ENCODE measurements at places on chromosomes 5 and 9.

DNA sequence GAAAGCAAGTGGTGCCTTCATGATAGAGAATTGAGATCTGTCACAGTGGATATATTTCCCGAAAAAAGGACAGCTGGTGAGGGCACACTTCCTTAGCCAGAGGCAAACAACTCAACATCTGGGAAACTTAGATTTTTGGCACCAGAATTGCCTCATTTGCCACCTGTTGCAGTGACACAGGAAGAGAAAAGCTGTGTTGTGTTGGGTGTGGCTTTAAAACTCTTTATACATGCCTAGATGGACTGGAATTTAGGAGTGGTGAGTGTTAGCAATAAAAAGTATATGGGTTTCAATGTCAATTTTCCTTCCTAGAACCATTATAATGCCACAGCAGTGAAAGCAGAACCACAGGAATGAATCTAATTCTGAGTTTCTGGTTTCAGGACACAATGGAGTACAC is 62.6 kb upstream of the CEMIP2 start:
- no peak for DNase-seq

GRCh38 chr9:130446101-130446861 is 1.5 kb downstream of the ASS1 start:
- peak; percentile 95 for DNase-seq

DNA sequence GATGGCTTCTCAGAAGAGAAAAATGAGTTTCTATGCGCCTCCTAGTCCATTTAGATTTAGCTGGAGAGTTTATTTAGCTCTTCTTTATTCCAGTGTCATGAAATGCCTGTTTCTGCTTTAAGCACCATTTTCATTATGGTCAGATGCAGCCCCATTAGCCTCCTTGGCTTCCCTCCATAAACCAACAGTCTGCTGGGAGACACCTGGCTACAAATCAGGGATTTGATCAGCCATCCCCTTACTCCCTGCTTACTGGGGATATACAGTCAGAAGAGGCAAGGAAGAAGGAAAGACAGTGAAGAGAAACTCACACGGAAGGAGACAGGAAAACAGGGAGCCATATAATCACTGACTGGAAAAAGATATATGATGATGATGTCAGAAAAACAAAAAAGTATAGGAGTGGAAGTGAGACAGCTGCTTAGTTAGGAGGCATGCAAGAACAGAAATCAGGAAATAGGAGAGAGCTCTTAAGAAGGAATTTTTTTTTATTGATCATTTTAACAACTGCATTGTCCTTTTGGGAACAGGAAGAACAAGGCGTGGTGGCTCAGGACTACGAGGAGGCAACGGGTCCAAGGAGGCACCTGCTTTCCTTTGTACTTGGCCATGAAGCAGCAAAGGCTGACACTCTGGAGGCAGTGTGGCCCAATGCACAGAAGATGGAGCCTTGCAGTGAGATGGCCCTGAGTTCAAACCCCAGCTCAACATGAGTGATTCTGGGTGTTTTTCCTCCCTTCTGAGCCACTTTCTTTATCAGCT is 56.1 kb downstream of the MED27 start:
- DNase-seq = no peak

DNA sequence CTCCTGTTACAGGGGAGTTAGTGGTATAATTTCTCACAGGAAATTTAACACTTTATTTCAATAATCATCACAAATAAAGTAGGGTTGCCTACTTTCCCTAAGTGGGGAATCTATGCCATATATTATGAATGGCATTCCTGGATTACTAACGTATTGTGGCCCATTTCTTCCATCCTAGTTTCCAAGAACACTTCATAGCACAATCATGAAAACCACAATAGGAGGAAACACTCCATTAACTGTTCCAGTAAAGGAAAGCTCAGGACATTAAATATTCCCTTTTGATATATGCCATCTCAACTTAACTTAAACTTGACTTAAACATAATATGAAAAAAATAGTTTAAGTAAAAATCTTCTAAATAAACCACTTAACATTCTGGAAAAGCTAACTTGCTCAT is 2.1 kb downstream of the CPLANE1 start:
- no peak for DNase-seq

DNA sequence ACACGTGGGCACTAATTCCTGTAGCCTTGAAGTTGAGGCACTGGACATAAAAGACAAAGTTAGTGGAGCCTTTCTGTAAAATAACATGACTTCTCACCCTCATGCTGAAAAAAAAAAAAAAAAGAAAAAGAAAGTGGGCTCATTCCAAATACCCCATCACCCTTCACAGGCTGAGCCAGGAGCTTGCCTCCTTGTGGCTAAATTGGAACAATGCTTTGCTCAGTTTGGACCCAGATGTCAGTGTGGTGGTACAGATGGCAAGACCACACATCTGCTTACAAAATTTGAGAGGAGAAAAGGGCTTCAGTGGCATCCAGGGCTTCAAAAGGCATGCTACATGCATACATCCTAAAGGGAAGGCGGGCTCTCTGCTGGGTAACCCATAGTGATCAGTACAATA is 342.8 kb downstream of the EBF1 start:
- DNase-seq = no peak

GRCh38 chr5:82309091-82309531 is 31.0 kb upstream of the RPS23 start:
- no peak for DNase-seq

- DNase-seq = no peak
Observed at GRCh38 chr9:102497709-102498108, 497.4 kb upstream of the CYLC2 start.

DNA sequence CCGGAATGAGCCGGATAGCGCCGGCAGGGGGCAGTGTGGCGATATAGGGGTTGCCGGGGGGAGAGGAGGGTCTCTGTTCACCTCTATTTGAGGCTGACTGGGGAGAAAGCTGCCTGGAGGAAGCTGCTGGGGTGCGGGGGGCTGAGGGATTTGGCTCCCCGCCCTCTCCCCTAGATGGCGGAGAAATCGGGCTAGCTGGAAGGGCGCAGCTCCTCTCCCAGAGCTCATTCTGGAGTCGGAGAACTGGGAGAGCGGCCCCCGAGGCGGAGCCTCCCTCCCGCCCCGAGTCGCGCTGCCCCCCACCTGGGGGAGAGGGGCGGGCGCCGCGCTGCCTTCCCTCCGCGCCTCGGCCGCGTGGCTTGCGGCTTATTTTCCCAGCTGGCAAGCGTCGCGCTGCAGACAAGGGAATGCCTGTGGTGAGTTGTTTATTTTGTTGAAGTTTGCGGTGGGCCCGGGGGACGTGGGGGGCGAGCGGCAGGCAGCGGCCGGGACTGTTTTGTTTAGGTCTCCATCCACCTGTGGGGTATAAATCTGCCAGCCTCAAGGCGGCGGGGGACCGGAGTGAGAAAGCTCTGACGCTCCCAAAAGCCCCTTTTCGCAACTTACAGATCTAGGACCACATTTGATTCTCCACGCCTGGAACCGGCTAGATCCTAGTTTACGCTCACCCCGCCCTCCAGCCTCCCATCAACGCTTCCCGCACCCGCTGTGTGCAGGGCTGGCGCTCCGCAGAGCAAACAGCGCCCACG is 4.1 kb upstream of the RGMB start:
- DNase-seq = no peak

DNA sequence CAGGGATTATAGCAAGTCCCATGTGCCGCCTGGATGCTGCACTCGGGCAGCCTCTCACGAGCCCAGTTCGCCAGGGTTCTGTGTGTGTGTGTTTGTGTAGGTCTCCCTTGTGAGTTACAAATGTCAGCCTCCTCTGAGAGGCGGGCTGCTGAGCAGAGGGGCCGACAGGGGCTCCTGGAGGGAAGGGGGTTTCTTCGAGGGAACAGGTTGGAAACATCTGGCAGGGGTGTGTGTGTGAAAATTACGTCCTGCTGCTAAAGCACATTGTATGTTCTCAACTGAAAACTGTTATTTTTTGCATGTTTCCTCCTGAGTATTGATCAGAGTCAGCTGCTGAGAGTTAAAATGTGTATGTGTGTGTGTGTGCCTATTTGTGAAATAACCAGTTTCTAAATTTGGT is 9.7 kb downstream of the GALNT10 start:
- no peak for DNase-seq

DNA sequence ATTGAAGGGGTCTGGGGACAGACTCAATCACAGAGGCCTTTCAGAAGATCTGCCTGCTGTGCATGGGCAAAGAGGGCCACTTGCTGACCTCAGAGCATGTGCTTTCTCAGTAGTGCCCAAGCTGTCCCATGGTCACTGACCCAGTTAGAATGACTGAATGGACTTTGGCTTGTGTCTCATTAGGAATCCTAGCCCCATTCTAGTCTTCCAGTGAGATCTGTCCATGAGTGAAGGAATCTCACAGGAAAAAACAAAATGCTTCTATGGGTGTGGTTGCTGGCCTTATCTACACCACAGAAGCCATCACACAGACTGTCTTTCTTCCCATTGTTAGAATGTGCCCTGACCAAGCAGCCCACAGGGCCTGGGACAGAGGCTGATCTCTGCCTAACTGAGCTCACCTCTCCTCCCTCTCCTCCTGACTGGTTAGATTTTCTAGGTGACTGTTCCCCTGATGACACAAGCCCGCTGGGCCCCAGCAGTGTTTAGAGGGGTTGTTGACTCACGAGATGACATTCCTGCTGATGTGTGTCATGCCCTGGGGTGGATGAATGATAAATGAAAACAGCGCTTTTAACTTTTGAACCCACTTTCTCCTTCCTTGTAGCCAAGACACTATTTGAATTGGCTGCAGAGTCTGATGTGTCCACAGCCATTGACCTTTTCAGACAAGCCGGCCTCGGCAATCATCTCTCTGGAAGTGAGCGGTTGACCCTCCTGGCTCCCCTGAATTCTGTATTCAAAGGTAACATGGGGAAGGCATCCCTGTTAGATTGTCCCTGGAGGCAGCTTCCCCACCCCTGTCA is 24.8 kb downstream of the TGFBI start:
- DNase-seq = peak; percentile 91

- DNase-seq = no peak
Observed at GRCh38 chr5:179300581-179301180, 44.6 kb downstream of the ADAMTS2 start.

DNA sequence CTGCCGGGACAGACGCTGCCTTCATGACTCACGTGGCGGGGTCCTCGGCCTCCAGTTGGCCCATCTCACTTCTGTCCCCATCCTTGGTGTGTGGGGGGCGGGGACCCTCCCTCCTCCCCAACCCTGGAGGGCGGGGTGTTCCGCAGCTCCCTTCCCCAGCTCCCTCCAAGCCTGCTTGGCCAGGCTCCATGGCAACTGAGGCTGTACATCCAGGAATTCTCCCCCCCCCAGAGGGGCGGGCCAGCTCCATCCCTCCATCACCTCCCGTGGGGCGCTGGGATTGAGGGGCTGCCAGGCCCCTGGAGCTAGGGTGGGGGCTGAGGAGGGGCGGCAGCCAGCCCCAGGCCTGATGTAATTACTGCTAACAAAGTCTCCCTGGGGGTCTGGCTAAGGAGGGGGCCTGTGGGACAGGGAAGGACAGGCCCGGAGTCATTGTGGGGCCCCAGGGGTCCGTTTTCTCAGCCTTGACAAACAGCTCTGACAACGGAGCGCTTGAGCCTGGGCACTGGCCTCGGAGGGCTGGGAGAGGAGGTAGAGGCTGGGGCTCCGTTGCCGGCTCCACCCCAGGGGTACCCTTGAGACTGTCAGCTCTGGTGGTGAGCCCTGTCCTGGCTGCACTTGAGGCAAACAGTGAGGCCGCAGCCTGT is 8.0 kb downstream of the DIPK1B start:
- DNase-seq = no peak

DNA sequence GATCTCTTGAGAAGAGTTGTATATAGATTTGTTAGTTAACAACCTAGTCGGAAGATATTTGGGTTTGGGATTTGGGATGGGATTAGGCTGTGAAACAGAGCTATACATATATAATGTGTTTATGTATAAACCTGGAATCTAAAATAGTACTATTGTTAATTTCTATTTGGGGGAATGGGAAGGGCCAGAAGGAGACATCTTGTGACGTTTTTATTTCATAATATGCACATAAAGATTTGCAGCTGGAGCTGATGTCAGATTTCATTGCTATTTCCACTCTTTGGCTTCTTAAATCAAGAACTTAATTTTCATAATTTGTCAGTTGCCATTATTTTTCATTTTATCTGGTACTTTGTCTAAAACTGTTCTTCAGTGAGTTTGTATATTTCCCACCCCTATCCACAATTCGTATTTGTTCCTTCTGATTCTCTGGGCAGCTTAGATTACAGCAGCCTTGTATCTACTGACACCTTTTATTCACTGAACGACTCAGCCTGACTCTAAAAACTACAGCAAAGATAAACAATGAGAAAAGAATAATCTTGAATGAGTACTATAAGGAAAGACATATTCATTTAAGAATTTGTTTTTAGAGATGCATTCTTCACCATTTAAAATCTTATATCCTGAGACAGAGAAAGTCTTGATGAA is 86.9 kb downstream of the YTHDC2 start:
- no peak for DNase-seq

- DNase-seq = no peak
Observed at GRCh38 chr5:133751421-133751820, 139.1 kb upstream of the FSTL4 start.

DNA sequence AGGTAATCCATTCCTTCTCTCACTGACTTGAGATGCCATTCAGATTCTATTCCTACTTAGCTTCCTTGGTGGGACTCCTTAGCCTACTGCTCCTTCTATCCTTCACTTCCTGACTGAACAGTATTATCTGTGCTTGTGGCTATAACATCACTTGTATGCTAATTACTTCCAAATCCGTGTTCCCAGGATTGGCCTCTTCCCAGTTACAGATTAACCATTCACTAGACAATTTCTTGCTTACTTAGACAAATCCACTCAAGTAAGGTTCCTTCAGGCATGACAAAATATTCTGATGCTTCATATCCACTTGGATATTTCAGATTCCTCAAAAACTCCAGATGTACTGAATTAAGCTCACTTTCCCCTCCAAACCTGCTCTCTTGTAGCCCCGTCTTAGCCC is 18.3 kb downstream of the LIFR start:
- DNase-seq = no peak

DNA sequence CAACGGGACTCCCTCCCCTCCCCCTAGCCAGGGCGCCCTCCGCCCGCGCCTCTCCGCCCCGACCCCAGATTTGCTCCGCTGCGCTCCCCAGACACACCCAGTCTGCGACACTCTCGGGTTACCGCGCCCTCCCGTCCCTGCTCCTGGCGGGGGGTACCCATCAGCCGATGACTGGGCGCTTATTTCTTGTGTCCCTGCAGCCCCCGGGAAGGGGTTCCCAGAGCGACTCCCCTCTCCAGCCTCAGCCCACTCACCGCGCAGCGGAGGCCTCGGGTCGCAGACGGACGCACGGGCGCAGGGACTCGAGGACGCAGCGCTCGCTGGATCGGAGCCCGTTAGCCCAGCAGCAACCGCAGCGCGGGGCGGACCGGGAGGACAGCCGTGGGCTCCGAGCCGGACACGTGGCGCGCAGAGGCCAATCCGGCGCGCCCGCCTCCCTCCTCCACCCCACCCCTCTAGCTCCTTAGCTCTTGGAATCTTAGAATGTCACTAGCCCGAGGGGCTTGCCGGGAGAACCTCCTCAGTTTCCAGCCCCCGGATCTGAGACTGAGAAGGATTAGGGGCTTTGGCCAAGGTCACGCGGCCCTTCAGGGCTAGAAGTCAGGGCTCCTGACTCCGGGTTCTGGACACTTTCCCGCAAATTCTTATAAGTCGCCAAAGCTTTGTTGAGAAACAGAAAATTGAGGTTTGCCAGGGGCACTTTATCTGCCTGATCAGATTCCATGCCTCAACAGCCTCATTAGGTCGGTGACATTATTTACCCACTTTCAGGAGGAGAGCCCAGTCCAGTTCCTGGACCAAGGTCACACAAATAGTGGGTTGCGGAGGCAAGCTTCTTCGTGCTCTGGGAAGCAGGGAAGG is at the start of gene ANXA6:
Gene ANXA6, minus strand, starts transcription at position 354 of the 861 bp plus-strand sequence. CDS start 9,878 bp downstream, outside the sequence.
- peak; percentile 63 for DNase-seq

Measured in GM04504 (cell line).